Activated CD8-positive, alpha-beta memory T cell treated with anti-CD3 and anti-CD28 coated beads for 48 hours (primary cell): ENCODE measurements at places on chromosomes 4 and X.

GRCh38 chr4:124943145-124943889 is 230.8 kb upstream of the ANKRD50 start:
- DNase-seq: no peak

- no peak for DNase-seq
Measured at GRCh38 chr4:13705521-13706041, 78.1 kb upstream of the BOD1L1 start.

- DNase-seq: no peak
Measured at GRCh38 chrX:9048801-9049200, 14.9 kb upstream of the FAM9B start.

- DNase-seq: no peak
Measured at GRCh38 chr4:79425586-79425985, 17.6 kb upstream of the GK2 start.

GRCh38 chr4:140659943-140660700 is 91.4 kb upstream of the UCP1 start:
- DNase-seq: no peak

DNA sequence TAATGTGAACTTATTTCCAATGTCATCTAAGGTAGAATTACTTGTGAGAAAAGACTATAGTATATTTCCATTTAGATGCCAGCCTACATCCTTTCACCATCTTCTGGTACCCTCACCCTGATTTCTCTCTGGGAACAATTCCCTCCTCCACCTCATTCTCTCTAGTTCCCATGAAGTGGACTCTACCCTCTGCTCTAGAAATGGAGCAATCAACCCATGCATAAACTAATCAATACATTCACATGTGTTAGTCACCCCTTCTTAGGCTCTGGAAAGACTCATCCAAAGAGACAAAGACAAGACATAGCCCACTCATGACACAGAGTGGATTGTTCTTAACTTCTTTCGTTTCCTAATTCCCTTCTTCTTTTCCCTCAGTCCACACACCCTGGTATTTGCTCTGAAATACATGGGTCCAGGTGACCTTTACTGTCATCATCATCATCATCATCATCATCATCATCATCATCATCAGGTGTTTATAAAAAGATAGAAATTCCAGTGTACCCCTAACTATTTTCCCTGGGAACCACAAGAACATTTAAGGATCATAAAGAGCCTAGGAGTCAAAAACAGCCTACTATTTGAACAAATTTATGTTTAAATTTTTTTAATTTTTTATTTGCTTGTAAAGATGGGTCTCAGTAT is 298.9 kb upstream of the GALNT7 start:
- DNase-seq: no peak

DNA sequence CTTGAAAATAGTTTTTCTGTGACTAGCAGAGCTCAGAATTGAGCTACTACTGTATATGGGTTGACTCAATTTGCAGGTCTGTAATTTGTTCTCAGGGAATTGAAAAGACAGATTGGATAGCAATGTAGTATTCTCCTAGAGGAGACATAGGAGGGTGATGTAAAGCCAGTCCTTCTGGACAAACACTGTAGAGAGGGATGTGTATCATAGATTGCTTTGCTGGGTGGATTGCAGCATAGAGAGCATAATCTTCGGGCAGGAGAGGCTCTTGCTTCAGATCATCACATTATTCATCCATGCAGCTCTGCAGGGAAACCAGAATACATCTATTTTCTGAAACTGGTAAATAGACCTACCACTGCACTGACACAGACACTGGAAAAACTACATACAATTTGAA is 1110.5 kb downstream of the RAPGEF2 start:
- DNase-seq: no peak

GRCh38 chrX:22087011-22087557 is 55.0 kb downstream of the PHEX start:
- no peak for DNase-seq

DNA sequence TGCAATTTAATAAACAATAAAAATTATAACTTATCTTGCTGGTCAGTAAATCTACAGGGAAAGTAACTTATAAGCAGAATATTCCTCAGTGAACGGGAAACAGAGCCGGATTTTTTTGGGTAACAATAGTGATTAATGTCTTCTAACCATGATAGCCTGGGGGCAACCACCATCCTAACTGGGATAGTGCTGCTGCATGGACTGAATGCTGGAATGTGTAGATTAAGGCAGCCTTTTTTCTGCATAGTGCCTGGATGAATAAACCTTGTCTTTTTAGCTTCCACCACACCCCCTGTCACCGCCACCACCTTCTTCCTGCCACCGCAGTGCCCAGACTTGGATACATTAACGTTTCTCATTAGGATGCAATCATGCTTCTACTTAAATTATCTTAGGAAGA is 83.6 kb upstream of the LNX1 start:
- no peak for DNase-seq

- no peak for DNase-seq
Measured at GRCh38 chrX:2635342-2635741, 55.8 kb upstream of the CD99 start.

- DNase-seq: no peak
Measured at GRCh38 chr4:7434766-7435150, at the start of gene PSAPL1. Gene PSAPL1 (minus strand): TSS chr4:7434930. CDS start chr4:7434879, 51 bp downstream.

- DNase-seq: no peak
Measured at GRCh38 chrX:130282151-130282550, 13.5 kb upstream of the ZNF280C start.

DNA sequence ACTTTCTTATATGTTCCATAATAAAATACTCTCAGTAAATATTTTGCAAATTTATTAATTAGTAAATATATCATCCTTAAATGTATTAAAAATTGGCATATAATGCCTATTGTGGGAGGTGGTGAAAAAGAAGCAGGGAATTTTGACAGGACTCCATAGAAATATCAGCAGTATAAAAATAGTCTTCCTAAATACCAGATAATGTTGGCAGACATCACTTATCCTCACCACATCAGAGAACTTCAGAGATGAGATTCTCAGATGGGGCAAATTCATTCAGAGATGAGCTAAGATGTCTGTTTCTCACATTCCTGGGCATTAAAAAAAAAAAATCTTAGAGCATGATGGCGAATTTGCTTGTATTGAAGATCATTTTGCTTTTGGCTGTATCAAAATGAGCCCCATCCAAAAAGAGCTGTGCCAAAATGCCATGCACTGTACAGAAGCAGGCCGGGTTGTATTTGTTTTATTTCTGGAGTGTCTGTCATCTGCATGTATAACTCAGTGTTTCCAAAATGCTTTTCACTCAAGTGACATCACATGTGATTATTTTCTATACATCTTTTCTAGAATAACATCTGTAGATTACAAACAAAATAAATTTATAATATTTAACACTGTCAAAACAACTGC is 41.7 kb downstream of the ATP8A1 start:
- no peak for DNase-seq

DNA sequence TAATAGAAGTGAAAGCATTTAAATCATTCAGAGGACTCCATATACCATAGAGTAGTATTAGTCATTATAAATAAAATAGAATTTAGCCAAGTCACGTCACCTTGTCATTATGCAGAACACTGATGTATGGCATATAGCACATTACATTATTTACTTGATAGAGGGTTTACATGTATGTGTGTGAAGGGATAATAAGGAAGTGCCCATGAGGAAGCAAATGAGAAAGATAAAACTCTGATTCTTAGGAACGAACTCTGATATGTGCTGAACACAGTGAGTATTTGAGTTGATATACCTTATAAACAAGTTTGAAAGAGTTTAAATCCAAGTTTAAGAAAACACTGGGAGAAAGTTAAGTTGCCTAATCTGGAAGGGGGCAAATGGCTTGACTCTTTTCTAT is 160.5 kb upstream of the NDST3 start:
- DNase-seq: no peak

- no peak for DNase-seq
Measured at GRCh38 chrX:2451501-2452316, 49.1 kb downstream of the DHRSX start.

DNA sequence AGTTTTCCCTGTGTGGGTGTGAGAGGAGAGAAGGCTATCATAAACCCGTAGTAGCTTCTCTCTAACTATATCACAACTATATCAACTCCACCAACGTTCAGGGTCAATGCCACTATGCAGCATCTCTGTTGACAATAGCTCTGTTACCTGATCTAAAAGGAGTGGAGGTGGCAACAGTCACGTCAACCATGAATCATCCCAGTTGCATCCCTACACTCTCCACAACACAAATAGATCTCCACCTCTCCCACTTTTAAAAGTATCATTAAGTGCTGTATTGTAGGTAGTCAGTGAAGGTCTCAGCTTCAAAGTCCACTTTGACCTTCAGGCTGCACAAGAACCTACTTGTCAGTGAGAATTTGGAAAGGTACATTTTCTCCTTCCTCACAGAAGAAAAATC is 600.5 kb upstream of the GRIA3 start:
- DNase-seq: no peak
